ENCODE measurements at places on chromosomes 6 and 20.

DNA sequence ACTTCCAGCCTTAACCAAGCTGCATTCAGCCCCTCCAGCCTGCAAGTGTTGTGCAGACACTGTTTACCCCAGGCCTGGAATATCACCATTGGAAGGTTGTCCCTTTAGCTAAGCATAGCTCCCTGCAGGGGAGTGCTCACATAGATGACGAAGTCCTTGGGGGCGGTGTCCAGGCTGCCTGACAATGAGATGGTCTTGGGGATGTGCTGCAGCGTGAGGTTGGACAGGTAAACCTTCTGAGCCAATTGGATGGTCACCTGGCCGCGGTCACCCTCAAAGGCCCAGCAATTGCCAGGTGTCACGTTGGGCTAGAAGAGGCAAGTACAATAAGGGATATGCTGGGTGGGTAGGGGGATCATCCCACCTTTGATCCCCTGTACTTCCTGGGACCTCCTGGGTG, 18.6 kb downstream of the SUN5 start:
- no peak for DNase-seq

DNA sequence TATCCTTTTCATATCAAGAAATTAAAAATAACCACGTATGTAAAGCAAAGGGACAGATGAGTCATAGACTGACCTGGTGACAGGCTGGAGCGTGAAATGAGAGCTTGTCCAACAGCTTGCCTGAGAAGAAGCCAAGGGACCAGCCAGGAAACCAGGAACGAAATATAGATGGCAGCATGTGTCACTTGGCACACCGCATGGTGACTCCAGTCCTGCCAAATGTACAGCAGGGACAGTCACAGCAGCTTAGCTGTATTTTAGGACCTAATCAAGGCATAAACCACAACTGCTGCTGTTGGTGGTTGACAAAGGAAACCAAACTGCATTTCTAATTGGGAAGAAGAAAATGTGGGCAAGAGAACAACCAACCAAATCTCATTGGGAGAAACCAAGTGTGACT, 755.0 kb downstream of the TFAP2A start:
- no peak for DNase-seq

DNA sequence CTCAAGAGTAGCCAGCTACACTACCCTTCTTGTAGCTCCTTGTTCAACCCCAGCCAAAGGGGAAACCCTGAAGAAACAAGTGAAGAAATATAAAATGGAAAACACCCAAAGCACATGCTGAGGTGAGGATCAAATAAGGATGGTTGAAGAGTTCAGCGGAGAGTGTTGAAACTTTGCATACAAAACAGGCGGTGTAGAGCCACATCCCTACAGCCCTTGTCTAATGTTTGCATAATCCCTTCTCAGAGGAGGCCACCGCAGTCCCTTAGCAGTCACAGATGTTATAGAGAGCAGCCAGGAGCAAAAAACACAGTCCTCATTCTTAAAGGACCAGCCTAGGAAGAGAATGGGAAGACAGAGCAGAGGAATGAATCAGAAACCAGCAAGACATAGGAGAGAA, 350.7 kb upstream of the SASH1 start:
- DNase-seq, result no peak

- DNase-seq, result no peak
These were observed 143.0 kb downstream of the FNDC1 start for GRCh38 chr6:159312206-159312605.

- no peak for DNase-seq
These were observed 80.9 kb upstream of the SRSF6 start for GRCh38 chr20:43376831-43377230.

GRCh38 chr6:166670894-166671293, 43.8 kb upstream of the RPS6KA2 start:
- DNase-seq, result no peak

GRCh38 chr6:37038292-37039198, 33.1 kb downstream of the FGD2 start:
- no peak for DNase-seq

GRCh38 chr6:83592770-83593394, 80.5 kb downstream of the PRSS35 start:
- DNase-seq, result peak; percentile 4

- no peak for DNase-seq
These were observed 30.6 kb downstream of the ELMO2 start for GRCh38 chr20:46375771-46376170.

- peak; percentile 61 for DNase-seq
These were observed 2.3 kb upstream of the HLA-DMA start for GRCh38 chr6:32954986-32955802.

DNA sequence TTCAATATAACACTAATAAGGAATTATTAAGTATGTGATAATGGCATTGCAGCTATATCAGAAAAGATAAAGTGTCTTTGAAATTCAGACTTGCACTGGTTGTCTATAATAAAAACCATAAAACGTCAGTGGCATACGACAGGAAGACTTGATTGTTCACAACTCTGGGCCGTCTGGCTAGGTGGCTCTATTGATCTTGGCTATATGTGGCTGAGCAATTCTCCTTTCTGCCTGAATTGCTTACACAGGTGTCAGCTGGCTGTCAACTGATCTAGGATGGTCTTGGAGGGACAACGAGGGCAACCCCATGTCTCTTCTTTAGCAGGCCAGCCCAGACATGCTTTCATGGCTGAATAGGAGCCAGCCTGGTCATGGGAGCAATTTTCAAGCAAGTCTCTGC, 359.1 kb downstream of the QKI start:
- no peak for DNase-seq

DNA sequence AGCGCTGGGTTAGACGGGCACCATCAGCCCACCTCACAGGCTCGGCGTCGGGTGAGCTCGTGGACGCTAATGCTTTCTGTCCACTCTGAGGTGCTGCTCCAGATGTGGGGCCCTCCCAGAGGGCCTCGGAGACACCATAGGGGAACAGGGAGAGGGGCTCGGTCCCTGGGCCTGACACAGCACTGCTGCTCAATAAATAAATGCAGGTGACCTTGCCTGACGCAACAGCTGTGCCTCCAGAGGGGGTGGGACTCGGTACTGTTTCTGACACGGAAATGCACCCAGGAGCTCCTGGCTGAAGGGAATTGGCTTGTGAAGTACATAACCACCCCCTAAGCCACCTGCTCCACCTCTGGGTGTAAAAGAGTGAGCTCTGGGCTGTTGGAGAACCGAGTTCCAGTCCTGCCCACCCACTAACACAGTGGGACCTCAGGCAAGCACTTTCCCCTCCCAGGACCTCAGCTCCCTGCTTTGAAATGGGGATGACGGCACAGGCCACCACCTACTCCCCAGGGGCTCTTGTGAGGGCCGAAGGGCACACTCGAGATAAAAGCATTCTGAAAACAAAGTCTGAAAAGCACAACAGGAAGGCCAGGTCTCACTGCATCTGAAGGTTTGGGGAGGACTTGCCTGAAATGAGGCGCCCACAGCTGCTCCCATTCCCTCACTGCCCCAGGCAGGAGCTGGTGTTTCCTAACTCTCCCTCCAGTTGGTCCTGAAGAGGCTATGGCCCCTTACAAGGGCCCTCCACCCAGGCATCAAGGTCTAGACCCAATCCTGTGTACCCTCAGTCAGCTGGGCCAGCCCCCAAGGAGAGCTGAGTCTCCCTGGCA, 6.7 kb downstream of the KCNK15 start:
- DNase-seq, result no peak

- DNase-seq, result no peak
These were observed 334.7 kb upstream of the FLRT3 start for GRCh38 chr20:14672066-14672465.

DNA sequence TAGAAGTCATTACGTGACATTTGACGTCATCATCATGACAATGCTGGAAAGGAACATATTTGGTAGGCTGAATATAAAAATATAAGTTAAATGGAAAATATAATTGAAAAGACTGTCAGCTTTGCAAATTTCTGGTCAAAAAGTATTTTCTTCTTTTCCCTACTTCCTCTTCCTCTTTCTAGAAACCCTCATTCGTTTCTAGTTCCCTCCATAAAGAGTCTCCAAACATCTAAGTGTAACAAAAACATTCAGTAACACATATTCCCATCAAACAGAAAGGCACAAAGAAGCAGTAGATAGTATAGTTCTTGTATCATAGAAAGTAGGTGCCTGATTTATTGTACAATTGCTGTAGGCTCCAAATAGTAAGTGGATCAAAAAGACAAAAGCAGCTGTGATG, 150.8 kb upstream of the FAM83B start:
- no peak for DNase-seq

DNA sequence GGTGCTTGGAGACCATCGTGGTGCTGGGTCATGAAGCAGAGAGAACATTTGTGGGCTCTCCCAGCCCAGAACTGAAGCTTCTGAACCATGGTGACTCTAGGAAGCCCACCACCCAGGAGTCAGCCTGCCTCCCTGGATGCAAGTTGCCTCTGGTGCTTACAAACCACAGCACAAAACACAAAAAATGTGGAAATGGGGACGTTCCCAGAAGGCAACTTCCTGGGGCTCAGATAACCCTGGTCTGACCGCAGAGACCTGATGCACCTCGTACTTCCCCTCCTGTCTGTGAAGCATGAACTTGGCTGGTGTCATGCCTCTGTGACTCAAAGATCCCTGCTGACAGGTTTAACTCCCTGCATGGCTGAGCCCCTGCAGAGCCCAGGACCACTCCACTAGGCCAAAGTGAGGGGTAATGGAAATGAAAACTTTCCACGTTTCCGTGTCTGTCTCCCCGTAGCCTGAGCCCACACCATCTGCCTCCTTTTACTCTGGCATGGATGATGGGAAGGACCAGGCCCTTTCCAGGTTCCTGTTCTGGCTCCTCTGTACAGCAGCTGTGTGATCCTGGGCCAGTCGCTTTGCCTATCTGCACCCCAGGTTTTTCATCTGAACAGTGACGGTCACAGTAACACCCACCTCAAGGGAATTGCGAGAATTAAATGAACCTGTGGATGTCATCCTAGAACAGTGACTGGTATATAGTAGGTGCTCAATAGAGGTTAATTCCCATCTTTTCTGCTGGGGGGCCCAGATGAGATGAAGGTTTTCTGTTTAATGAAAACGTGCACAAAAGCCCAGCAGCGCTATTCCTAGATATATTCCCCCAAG, 57.7 kb downstream of the PPP1R16B start:
- peak; percentile 66 for DNase-seq

GRCh38 chr20:47213966-47214365, 142.5 kb downstream of the ZMYND8 start:
- DNase-seq, result no peak

DNA sequence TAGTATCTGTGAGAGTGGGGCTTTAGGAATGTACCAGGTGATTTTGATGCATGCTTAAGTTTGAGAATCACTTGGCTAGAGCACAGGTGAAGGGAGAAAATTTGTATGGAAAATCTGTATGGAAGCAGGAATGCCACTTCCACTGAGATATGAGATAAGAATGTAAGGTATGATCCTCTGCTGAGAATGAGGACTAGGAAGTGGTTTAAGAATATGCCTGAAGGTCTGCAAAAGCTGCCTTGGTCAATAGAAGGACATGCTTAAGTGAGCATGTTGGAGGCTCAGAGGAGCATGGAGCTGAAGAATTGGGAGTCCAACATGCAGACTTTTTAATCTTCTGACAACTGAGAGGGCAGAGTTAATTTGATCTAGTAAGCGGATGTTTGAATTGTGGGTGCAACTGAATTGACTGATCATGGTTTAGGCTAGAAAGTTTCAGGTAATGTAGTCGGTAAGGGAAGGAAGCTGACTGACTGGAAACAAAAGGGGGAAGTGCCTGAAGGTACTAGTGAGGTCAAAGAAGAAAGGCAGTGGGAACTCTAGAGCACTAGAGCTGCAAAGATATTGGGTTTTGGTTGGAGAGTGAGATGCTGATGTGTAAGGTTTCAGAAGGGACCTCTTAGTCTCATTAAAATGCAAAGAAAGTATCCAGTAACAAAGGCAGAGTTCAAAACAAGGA, 28.6 kb upstream of the NOTCH4 start:
- DNase-seq, result no peak

DNA sequence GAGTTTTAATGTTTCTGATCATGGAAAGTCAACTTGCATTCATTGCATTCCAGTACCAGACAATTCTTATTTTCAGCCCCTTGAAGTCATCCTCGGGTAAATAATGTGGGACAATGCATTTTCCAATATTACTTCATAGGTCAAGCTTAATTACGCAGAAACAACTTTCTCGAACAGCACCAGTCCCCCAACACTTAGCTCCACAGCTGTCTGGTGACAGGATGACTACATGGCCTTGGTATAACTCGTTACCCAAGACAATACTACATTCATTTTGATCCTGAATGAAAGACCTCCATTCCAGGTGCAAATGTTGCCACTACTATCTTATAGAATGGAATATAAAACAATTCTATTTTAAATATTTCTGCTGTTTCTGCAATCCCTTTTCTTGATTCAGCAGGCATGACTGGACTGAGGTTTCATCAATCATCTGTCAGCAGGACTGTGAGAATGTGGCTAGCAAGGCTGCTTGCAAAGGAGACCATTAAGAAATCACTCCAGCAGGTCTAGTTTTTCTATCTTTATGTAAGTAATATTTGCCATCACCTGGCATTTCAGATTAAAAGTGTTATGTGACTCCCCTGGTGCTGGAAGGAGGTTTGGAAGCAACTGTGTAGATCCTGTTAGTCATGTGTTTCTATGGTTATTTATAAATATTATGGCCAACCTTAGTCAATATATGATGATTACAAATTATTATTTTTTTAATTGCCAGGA, 147.9 kb downstream of the HAO1 start:
- DNase-seq, result no peak

DNA sequence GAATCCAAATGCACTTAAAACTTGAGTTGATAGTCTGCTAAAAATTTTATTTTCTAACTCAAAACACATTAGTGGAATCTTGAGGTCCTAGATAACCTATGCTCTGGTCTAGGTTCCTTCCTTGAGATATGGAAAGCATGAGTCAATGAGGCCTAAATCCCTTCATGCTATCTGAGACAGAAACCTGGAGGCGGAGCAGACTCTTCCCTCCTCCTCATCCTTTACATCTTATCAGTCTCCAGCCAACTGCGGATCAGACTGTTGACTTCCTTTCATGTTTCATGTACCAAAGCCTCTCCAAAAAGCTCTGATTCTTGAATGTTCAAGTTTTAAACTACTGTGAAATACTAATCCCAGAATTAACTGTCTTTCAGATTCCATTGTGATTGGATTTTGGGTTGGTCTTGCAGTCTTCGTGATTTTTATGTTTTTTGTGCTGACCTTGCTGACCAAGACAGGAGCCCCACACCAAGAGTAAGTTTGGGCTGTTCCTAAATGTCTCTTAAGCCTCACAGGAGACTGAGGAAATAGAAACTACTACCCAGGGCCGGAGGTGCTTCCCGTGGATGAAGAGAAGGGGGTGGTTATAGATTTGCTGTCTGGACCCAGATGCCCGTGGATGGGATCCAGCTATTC, 29.1 kb downstream of the MRAP2 start:
- no peak for DNase-seq

Measured in CD4-positive, alpha-beta T cell treated with Interleukin-1 beta for 1 hour (primary cell).